ENCODE measurements at places on chromosomes 1 and 21. TPM values are rescaled to one million over a fixed set of nuclear protein-coding genes. Genes with fewer than 3 reads are reported as not detected.

Gene AGRN
- 9.9 TPM for total RNA-seq

Gene RSPO1
- total RNA-seq: under 0.01 TPM

Gene L1TD1
- total RNA-seq: not detected

Gene FALEC
- not detected for total RNA-seq

Gene HPCAL4
- not detected for total RNA-seq

Gene OR2W3
- total RNA-seq: 3.7 TPM

Gene WDR64
- total RNA-seq: not detected

Gene AADACL4
- not detected for total RNA-seq

Gene DPT
- not detected for total RNA-seq

Gene WNT4
- total RNA-seq: under 0.01 TPM

Gene SPRR2D
- not detected for total RNA-seq

Gene IL20
- total RNA-seq: not detected

Gene CFHR4
- total RNA-seq: not detected

Gene OPTC
- not detected for total RNA-seq

Gene CACNA1E
- total RNA-seq: not detected

Gene IVL
- under 0.01 TPM for total RNA-seq

Gene SELE
- not detected for total RNA-seq

Gene DEPDC1
- total RNA-seq: 44.8 TPM

Gene TMEM201
- 10.7 TPM for total RNA-seq

Measured in subcutaneous preadipocyte (primary cell).